ENCODE measurements at places on chromosomes 7 and 10.

GRCh38 chr10:24435374-24435773 is 226.4 kb downstream of the KIAA1217 start:
- DNase-seq, result no peak

DNA sequence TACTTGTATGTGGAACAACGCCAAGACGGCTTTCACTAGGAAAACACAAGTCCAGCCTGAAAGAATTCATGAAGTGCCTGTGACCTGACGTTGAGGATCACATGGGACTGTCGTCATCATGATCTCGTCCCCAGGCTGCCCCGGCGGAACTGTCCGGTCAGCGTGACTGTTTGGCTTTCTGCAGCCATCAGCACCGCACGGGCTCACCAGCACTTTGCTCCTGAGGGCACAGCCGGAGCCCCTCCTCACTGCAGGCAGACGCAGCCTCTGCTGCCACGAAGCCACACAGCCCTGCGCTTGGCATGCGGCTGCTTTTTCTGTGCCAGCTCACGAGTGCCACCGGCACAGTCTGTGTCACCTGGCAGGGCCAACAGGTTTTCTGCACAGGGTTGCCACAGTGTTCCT is 9.4 kb upstream of the GET4 start:
- DNase-seq, result no peak

- DNase-seq, result no peak
Observed at GRCh38 chr7:43559171-43559945, 23.6 kb upstream of the STK17A start.

DNA sequence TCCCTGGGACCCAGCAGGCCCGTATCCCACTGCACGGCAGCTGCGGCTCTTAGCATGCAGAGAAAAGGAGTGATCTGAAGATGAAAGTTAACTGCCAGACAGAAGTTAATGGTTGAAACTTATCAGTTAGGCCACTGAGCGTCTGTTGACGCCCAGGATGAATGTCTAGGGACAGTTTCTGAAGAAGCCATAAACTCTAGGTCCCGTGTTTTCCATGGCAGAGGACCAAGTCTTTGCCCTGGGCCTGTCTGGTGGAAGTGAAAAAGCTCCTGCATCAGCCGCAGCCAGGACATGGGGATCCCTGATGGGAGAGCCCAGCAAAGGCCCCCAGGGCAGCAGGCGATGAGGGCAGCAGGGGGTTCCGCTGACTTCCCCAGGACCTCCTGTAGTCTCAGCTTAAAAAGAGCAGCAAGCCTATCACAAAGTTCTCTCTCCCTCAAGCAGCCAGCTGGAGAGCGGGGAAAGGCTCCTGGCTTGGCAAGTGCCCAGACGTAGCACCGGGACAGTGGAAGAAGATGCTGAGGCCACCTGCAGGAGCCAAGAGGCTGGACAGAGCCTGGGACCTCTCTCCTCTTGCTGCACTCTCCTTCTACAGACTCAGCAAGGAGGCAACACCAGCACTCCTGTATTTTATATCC is 79.6 kb downstream of the TNS3 start:
- no peak for DNase-seq

DNA sequence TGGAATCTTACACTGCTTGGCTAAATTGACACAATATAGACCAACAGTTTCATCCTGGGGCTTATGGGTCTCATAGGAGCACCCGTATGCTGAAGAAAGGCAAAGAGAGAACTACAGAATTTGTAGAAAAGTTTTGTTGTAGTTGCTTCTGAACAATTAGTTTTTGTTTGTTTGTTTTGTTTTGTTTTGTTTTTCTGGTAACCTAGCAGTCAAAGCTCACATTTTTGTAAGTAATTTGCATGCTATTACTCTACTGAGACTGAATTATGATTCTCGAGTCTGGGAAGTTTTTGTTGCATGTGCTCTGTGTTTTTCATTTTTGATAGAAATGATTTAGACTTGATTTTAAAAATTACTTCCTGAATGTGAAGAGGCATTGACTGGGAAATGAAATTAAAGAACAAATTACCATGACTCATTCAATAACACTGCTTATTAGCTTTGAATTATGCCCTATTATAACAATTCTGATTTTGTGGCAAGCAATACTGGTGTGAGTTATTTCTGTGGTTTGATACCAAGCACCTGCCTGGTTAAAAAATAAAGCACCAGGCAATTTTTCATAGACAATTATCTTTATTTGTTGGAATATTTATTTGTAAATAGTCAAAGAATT is 438 bp downstream of the LSMEM1 start:
- DNase-seq, result no peak

GRCh38 chr10:32446536-32447406 is 831 bp downstream of the CCDC7 start:
- DNase-seq, result no peak

DNA sequence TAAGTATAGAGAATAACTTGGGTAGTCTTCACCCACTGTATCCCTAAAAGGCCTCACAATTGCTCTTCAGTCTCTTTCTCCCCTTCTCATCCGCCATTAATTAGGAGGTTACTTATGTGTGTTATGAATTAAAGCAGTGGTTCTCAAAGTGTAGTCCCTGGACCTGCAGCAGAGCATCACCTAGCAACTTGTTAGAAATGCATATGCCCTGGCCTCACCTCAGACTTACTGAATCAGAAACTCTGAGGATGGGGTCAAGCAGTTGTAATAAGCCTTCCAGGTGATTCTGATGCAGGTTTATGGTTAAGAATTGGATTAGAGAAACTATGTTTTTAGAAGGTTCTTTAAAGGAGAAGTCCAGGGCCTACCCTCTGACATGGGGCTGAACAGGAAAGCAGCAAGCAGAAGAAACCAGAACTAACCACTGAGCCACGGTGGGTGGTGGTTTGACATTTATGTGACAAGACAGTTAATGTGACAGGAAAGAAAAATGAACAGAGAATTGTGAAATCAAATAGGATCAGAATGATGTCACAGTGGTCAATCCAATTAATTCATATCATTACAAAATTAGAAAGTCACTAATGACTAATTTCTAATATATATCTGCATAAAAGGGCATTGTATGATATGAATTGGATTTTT is 37.6 kb downstream of the ENTPD1 start:
- peak; percentile 14 for DNase-seq

DNA sequence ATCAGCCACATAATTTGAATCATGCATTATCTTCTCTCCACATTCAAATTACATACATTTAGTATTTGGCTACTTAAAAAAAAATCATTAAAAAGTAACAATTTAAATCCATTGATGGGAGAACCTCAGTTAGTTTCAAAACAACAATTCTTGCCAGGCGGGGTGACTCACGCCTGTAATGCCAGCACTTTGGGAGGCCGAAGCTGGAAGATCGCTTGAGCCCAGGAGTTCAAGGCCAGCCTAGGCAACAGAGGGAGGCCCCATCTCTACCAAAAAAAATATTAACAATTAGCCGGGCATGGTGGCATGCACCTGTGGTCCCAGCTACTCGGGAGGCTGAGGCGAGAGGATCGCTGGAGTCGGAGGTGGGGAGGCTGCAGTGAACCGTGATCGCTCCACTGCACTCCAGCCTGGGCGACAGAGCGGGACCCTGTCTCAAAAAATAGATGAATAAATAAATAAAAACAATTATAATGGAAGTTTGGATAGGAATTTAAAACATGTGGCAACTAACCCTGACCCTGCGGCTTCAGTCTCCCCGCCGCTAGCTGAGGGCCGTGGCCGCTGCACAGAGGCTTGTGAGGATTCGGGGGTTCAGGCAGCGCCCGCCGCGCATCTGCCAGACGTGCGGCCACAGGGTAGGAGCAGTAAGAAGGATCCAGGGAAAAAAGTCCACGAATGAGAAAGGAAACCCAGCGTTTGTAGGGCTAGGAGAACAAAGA is 1.1 kb upstream of the CSGALNACT2 start:
- DNase-seq, result no peak

DNA sequence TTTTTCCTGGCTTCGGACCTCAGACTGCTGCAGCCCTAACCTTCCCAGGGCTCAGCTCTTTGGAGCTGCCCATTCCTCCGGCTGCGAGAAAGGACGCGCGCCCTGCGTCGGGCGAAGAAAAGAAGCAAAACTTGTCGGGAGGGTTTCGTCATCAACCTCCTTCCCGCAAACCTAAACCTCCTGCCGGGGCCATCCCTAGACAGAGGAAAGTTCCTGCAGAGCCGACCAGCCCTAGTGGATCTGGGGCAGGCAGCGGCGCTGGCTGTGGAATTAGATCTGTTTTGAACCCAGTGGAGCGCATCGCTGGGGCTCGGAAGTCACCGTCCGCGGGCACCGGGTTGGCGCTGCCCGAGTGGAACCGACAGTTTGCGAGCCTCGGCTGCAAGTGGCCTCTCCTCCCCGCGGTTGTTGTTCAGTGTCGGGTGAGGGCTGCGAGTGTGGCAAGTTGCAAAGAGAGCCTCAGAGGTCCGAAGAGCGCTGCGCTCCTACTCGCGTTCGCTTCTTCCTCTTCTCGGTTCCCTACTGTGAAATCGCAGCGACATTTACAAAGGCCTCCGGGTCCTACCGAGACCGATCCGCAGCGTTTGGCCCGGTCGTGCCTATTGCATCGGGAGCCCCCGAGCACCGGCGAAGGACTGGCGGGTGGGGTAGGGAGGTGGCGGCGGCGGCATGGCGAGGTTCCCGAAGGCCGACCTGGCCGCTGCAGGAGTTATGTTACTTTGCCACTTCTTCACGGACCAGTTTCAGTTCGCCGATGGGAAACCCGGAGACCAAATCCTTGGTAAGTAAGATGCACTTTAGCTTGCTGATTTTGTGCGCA is at the start of gene PLXDC2:
PLXDC2 (plus strand) TSS at position 22 of the 820 bp plus-strand sequence.
- no peak for DNase-seq

- DNase-seq, result no peak
Observed at GRCh38 chr10:77609781-77610272, 27.8 kb downstream of the KCNMA1 start.

DNA sequence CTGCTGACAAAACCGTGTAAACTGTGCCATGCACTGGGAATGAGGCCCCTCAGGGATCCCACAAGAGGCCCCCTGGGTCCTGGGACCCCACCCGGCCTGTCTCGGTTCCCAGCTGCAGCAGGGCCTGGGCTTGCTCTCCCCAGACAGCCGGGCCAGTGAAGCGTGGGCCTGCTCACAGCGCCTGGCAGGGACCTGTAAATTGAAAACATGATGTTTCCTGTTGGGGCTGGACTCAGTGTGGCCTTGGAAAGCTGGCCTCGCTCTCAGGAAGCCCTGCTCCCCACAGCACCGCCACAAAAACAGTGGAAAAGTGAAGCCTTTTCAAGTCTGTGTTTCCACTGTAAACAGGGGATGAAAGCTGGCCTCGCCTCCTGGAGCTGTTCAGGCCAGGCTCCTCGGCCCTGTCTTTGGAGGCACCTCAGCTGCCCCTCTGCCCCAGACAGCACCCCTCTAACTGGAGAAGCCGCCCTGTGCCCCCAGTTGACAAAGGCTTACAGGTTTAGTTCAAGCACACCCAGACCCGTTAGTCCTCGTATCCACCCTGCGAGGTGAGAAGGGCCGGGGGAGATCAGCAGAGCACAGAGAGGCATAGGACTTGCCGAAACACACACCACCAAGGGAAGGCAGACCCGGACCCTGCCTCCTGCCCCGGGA is 108.3 kb downstream of the ZMIZ1 start:
- no peak for DNase-seq

- no peak for DNase-seq
Observed at GRCh38 chr7:116377721-116378120, 121.8 kb upstream of the CAV2 start.

- DNase-seq, result no peak
Observed at GRCh38 chr7:39622609-39623008, 763 bp upstream of the RALA start.

GRCh38 chr7:95469187-95469586 is 16.6 kb upstream of the ASB4 start:
- DNase-seq, result no peak

DNA sequence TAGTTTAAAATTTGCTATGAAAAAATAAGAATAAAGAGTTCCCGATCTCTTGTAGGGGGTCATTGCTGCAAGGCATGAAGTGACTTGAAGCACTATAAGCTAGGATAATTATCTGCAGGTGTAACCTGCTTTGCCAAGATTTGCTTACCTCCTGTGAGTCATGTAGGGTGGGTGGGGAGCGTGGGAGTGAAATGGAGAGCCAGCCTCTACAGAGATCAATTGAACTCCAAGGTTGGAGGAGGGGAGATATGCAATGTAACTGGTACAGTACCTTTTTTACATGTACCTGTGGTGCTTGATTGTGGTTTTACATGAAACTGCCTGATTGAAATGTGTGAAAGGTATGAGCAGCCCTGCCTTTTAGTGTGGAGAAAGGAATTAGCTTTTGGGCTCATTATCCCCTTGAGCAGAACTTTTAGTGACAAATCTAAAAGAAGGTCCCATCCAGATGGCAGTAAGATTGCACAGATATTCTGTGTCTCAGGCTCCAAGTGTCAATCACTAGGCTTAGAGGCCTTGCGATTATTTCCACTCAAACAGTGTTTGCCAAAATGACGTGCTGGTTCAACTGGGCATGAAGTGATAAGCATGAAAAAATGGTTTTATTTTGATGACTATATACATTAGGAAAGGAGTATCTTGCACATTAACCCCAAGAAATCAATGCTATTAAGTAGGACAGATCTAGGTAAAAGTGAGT is 138.6 kb upstream of the GRB10 start:
- DNase-seq, result no peak

DNA sequence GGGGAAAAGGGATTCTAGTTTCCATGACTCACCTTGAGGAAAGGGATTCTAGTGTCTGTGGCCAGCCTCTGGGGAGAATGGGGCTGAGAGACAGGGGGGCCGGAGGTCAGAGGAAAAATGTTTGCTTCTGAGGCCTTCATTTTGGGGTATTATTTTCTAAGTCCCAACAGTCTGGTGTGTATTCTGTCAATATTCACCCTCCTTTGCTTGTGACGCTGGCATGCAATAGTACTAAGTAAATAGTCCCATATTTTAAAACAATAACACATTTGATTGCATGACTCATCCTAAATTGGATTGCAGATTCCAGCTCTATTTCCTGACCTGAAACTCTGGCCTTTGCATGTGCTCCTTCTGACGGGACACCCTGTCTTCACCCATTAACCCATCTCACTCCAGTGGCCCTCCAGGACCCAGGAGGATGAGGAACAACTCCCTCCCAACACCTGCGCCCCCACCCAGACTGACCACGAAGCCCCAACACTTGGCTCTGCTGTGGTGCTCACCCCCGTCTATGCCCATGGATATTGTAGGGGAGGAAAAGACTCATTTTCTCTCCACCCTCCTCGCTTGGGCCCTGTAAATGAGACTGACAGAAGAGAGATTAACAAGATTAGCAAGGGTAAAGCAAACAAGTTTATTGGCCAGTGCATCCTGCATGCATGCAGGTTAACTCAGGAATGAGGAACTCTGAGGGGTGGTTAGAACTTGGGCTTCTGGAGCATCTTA is 495.6 kb upstream of the KLF6 start:
- DNase-seq, result no peak

- DNase-seq, result no peak
Observed at GRCh38 chr10:94129393-94130130, 135.8 kb downstream of the PLCE1 start.

DNA sequence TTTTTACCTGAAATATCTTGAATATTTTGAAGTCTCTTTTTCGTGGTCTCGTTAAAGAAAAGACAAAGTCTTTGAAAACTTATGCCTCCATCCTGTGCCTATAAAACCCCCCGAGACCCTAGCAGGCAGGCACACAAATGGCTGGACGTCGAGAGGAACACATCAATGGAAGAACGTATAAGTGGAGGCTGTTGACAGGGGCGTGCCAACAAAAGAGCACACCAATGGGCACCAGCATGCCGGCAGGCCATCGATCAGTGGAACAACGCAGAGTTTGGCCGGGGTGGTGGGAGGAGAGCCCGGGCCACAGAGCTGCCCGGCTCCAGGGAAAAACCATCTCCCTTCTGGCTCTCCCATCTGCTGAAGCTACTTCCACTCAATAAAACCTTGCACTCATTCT is 24.7 kb downstream of the ENKUR start:
- no peak for DNase-seq

- DNase-seq, result no peak
Observed at GRCh38 chr7:158633055-158633956, 45.7 kb upstream of the PTPRN2 start.

All from stimulated activated CD8-positive, alpha-beta memory T cell treated with anti-CD3 and anti-CD28 coated beads, Interleukin-2, amount 100 ng/mL, for 48 hours (primary cell).